GM23338 (cell line): ENCODE measurements at places on chromosomes 13 and 19. TPM values are rescaled to one million over a fixed set of nuclear protein-coding genes. Genes with fewer than 3 reads are reported as not detected.

- no peak for DNase-seq
Measured at GRCh38 chr13:114222461-114222968, 12.2 kb upstream of the CDC16 start.

DNA sequence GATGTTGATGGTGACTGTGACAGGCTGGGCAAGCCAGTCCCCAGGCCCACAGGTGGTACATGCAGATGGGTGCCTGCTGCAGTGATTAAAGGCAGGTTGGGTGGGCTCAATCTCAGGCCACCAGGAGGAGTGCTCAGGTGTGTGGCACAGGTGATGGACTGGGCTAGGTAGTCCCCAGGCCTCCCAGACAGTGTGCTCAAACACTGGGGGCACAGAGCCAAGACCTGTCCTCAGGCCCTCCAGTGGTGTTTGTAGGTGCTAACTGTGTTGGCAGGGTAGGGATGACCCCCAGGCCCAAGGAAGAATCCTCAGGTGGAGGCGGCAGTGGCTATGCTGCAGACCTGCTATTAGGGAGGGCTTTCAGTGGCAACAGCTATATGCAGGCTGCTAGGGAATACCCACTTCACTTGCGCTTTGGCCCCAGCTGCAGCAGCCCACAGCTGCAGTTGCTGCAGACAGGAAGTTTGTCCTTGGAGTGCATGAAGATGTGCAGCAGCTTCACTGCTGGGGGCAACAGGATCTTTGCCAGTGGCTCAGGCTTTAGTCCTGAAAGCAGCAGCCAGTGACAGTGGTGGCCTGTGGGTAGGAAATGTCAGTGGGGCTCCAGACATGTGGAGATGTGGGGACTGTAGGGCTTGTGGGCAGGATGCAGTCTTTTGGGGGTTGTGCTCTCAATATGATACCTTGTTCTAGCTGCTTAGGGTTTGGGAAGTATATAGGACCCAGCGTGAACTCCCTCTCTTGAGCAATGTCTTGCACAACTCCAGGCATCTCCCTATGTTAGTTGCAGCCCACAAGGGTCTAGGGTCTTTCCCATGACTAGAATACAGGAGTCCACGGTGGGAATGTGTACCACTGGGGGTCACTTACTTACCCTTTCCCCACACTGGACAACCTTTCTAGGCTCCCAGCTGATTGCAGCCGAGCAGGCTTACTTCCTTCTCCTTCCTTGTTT is 54.1 kb upstream of the MLNR start:
- no peak for DNase-seq

DNA sequence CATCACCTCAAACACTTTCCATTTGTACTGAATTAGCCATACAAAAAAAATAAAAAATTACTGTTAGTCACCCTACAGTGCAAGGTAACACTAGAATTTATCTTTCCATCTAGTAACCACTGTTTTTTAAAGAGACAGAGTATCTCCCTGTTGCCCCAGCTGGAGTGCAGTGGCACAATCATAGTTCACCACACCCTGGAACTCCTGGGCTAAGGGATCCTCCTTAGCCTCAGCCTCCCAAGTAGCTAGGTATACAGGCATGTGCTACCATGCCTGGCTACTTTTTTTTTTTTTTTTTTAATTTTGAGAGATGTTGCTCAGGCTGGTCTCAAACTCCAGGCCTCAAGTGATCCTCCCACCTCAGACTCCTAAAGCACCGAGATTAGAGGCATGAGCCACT is 17.9 kb downstream of the ANKRD10 start:
- no peak for DNase-seq

GRCh38 chr13:62356977-62357376 is 941.3 kb upstream of the PCDH20 start:
- DNase-seq = no peak

DNA sequence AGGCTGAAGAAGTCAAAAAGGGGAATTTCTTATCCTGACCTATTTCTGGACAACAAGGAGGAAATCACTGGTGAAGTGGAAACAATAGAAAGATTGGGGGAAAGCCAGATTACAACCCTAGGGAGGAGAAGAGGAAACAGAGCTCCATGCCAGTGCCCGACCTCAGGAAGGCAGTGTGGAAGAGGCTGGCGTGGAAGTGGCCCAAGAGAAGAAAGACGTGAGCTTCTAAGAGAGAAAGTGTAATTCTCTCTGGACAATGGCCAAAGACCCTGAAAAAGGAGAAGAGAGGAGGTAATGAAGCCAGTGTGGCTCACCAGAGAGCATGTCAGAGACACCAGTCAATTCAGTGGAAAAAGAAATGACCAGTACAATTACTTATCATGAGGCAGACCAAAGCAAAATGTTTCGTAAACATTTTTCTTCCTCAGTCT is 52.6 kb upstream of the URAD start:
- no peak for DNase-seq

DNA sequence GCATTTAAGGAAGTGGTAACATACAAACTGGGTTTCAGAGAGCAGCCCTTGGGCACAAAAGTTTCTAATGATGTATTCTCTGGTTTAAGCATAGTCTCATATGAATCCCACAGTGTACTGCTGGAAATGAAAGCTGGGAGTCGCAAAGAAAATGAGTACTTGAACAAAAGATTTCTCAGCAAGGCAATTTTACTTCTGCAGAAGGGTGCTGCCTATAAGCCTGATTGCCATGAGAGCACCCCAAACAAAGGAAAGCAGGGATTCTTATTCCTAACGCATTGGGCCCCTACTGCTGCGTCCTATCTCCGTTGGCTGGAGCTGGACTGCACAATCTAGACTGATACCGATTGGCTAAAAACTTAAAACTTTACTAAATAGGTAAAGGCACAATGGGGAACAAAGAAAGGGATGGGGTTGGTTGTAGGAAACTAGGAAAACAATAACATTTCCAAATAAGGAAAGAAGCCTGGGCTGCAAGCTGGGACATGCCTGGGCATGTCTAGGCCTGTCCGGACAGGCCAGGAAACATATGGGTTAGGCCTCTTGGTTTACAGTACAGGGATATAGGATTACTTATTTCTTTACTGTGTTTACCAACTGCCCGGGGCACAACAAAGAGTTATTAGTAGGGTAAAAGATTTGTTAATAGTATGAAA is 27.4 kb upstream of the VN1R4 start:
- peak; percentile 63 for DNase-seq

DNA sequence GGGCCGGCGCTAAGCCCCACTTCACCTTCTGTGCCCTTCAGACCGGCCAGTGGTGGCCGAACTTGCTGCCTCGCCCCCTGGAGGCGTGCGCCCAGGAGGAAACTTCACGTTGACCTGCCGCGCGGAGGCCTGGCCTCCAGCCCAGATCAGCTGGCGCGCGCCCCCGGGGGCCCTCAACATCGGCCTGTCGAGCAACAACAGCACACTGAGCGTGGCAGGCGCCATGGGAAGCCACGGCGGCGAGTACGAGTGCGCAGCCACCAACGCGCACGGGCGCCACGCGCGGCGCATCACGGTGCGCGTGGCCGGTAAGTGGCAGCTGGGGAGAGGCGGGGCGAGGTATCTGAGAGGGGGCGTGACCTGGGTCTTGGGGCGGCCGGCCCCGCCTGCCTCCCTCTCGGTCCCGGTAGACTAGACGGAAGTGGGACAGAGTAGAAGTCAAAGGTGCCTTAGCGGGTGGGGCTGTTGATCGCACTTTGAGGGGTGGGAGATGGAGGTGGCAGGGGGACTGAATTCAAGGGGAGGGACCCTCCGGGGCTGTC is 5.6 kb downstream of the ICAM5 start:
- DNase-seq = peak; percentile 78

GRCh38 chr19:16628984-16629691 is 1.1 kb upstream of the MED26 start:
- peak; percentile 71 for DNase-seq

- no peak for DNase-seq
Measured at GRCh38 chr19:33385956-33386355, 12.4 kb downstream of the CEBPG start.

DNA sequence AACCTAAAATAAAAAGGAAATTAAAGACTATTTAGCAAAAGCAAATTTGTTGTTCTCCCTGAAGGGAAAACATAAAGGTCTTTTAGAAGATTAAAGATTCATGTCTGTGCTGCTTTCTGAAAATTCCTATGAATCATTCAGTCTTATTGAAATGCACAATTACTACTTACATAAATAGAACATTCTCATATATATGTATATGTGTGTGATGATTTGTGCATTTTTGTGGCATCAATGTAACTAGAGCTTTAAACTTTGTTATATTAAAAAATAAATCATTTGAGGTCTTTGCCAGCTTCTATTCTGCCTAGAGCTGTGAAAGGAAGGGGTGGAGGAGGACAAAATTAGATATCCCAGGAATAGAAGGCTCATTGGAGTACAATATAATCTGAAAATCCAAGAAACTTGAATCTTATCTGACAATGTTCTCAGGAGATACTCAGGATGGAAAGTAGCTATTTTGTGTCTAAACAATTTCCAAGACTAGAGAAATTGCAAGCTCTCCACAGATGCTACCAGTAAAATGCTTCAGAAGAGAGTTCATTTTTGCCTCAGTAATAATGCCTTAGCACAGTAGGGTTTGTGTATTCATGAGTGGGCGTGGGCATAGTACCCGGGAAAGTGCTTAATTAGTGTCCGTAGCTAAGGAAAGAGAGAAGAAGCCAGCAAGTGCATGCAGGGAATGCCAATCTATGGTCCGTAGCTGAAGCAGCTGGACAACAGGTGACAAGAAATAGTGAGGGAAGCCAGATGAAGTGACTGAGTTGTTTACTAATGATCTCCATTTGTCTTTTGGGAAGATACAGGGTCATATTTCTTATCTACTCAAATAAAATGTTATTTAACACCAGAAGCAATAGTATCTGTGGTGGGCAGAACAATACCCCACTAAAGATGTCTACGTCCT is 395.5 kb upstream of the NBEA start:
- DNase-seq = no peak

DNA sequence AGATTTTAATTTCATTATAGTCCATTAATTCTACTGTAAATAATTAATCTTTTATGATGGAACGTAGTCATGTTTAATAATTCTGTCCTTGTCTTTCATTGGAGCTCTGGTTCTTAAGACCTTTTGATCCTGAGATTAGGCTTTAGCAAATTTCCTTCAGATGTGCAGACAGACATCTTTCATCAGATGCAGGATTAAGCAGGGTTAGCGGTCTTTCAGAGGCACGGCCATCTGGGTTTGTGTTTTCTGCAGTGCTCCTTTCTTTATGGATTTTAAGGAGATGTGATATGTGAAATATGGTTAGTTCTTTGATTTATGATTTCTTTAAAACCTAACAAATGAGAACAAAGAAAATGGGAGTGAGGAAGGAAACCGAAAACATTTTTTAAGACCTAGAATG is 643.9 kb upstream of the SGCG start:
- no peak for DNase-seq

- DNase-seq = no peak
Measured at GRCh38 chr19:28435551-28436271, 777.2 kb downstream of the UQCRFS1 start.

- DNase-seq = no peak
Measured at GRCh38 chr19:7153022-7153421, 83.5 kb downstream of the ZNF557 start.

DNA sequence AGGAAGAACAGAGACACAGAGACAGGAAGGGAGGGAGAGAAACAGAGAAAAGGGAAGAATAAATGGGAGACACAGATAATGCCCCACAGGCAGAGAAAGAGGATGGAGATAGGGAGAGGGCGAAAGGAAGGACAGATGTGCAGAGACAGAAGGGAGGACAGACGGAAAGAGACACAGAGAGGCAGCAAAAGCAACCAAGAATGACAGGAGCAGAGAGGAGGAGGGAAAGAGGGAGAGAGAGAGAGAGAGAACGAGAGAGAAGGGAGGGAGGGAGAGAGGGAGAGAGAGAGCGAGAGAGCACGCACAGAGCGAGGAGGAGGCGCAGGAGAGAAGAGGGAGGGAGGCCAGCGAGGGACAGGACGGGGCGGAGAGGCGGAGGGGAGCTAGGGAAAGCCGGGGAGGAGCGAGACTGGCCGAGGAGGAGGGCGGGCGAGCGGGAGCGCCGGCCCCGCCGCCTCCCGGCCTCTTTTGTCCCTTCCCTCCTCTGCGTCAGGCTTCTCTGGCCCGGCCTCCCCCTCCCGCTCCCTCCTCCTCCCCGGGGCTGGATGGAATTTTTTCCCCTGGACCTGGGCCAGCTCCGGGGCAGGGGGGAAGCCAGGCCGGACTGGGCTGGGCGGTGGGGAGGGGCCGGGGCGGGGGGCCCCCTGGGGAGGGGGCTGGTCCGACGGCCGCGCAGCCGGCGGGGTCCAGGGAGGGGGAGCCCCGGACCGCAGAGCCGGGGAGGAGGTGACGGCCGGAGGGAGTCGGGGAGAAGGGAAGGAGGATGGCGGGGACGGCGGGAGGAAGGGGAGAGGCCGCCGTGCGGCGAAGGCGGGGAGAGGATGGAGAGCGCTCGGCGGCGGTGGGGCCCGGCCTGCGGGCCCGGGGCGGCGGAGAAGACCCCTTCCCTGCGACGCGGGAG is 4.2 kb upstream of the SPACA6 start:
- DNase-seq = peak; percentile 83

The KLK14 gene
- not detected in 2 replicates for total RNA-seq

The ZNF587B gene
- 62.0 and 69.9 TPM in 2 replicates for total RNA-seq

The MYH14 gene
- total RNA-seq = 25.5 and 27.3 TPM in 2 replicates

The PGLYRP2 gene
- not detected in 2 replicates for total RNA-seq

The ASF1B gene
- total RNA-seq = 33.3 and 37.1 TPM in 2 replicates

The SPRED3 gene
- total RNA-seq = 3.9 TPM in 2 replicates

The CACNG7 gene
- total RNA-seq = 15.6 and 17.9 TPM in 2 replicates

The PDE4C gene
- total RNA-seq = 3.6 and 7.1 TPM in 2 replicates

The IGFL1 gene
- not detected in 2 replicates for total RNA-seq

The ZNF792 gene
- 8.8 and 12.8 TPM in 2 replicates for total RNA-seq

The AMER2 gene
- 0.62 and 0.76 TPM in 2 replicates for total RNA-seq

The THSD8 gene
- total RNA-seq = 0.38 TPM in 1 of 2 replicates, not detected in the other
